ENCODE measurements at places on chromosomes 7 and 10.

GRCh38 chr7:37738321-37738720 is 54.8 kb downstream of the GPR141 start:
- DNase-seq, result no peak

DNA sequence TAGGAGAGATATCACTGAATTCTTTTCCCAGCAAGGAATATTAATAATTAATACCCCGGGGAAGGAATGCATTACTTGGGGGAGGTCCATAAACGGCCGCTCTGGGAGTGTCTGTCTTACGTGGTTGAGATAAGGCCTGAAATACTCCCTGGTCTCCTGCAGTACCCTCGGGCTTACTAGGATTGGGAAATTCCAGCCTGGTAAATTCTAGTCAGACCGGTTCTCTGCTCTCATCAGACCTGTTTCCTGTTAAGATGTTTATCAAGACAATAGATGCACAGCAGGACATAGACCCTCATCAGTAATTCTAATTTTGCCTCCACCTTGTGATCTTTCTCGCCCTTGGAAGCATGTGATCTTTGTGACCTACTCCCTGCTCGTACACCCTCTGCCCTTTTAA is 162.8 kb upstream of the KCND2 start:
- DNase-seq, result no peak

DNA sequence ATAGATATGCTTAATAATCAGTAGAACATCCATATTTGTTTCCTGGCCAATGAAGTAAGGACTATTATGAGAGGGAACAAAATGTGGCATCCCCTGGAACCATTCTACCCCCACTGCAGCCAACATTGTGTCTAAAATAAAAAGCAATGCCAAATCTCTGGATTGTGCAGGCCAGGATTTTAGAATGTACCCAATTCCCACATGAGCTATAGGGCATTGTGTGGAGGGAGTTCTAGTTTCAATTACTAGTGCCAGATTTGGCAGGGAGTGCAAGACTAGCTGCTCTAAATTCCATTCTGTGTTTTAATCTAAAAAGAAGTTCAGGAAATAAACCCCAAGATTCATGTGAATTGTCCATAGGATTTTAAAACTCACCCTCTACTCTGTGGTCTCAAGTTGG is 112.3 kb downstream of the HGF start:
- DNase-seq, result no peak

- no peak for DNase-seq
Observed at GRCh38 chr10:51425431-51425830, 274.0 kb downstream of the CSTF2T start.

GRCh38 chr10:3485057-3485686 is 299.8 kb downstream of the KLF6 start:
- DNase-seq, result no peak
